ENCODE measurements at places on chromosomes 13 and 19. TPM values are rescaled to one million over a fixed set of nuclear protein-coding genes. Genes with fewer than 3 reads are reported as not detected.

The CCL25 gene
- not detected for polyA plus RNA-seq

The ZNF534 gene
- 0.16 TPM for polyA plus RNA-seq

The ZNF66 gene
- polyA plus RNA-seq = 8.4 TPM

The LIM2 gene
- polyA plus RNA-seq = not detected

The SUGP1 gene
- polyA plus RNA-seq = 29.0 TPM

The BCL2L12 gene
- 17.7 TPM for polyA plus RNA-seq

The NCAN gene
- polyA plus RNA-seq = not detected

The CABP5 gene
- not detected for polyA plus RNA-seq

The SIGLEC14 gene
- polyA plus RNA-seq = 0.27 TPM

The KIR2DL3 gene
- polyA plus RNA-seq = not detected

The PRR20C gene
- not detected for polyA plus RNA-seq

The MYPOP gene
- polyA plus RNA-seq = 4.4 TPM

The APOC4 gene
- polyA plus RNA-seq = not detected

The LILRB1 gene
- 1.9 TPM for polyA plus RNA-seq

The RETN gene
- 0.46 TPM for polyA plus RNA-seq

The NXNL1 gene
- 0.11 TPM for polyA plus RNA-seq

The BST2 gene
- polyA plus RNA-seq = 760 TPM

The PDS5B gene
- polyA plus RNA-seq = 24.8 TPM

The GFY gene
- not detected for polyA plus RNA-seq

The FAM83E gene
- polyA plus RNA-seq = not detected

The FREM2 gene
- polyA plus RNA-seq = 0.38 TPM
